Activated T-helper 1 cell treated with anti-CD3 and anti-CD28 coated beads, Interleukin-2, amount 50 U/mL, for 16 hours (primary cell): ENCODE measurements at places on chromosomes 5 and 9.

GRCh38 chr9:75504721-75505120 lies 385.8 kb upstream of the PCSK5 start:
- no peak for DNase-seq

- DNase-seq, result no peak
These were observed 32.4 kb downstream of the PCDHGC5 start for GRCh38 chr5:141521244-141521781.

- DNase-seq, result no peak
These were observed 15.2 kb downstream of the ERP44 start for GRCh38 chr9:100083448-100084127.

- no peak for DNase-seq
These were observed 30.5 kb downstream of the TGFBR1 start for GRCh38 chr9:99135456-99135855.

- no peak for DNase-seq
These were observed 2.4 kb downstream of the WDR31 start for GRCh38 chr9:113337714-113338113.

DNA sequence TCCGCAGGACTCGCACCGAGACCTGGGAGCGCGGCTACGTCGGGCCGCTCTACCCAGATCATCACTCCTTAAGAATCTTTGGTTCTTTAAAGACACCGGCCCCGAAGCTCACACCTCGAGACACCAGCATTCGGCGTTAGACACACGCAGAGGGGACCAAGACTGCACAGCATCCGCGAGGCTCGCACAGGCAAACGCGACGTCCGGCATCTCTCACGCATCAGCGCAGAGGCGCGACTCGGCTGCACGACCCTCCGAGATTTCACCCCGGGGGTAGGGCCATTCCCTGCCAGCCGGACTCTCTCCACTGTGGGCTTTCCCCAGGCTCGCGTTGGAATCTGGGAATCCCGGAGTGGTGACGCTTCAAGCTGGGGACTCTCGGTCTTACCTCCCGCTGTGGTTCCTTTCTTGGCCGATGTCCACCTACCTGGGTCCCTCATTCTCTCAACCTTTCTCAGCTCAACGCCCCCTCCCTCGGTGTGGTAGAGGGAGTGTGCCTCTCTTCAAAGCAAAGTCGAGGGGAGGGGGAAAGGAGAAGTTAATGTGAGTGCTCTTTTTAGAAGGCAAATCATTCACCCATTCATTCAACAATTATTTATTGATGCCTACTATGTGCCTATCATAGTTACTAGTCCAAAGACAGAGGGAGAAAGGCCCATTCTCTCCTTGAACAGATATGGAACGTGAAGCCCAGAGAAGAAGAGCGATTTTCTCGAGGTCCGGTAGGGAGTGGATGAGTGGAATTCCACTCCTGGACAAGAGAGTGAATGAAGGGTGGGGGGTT lies 1.3 kb upstream of the HAND1 start:
- no peak for DNase-seq

DNA sequence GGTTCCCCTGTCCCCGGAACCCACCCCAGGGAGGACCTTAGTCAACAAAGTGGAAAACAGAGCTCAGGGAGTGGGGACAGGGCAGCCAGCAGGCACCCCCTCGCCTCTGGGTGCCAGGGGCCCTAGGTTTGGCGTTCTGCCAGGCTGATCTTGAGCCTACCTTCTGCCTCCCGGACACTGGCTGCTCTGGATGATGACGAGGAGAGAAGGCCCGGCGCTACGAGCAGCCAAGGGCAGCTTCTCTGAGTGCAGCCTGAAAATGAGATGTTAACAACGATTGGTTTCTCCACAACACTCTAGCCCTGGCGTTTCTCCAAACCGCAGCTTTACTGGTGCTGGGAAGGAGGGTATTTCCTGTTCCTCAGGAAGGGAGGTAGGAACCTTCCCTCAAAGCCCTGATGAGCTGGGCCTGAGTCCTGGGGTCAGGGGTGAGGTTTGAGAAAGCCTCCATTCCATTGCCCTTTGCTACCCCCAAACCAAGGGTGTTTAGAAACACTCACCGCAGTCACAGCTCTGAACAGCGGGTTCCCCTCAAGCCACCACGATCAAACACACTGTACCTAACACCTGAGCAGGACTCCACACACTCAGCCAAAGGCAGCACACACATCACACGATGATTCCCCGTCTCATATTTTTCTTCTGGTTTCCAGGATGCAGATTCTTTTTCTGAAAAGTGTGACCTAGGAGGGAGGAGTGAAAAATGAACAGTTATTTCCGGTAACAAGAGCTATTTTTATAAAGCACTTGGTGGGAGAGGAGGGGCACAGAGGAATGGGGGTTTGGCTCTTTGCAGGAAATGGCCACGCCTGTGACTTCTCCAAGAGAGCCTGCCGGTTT lies at the start of gene STING1:
Gene STING1 (minus strand): TSS at position 709 of the 840 bp plus-strand sequence. CDS start 1,054 bp downstream, outside the sequence.
- DNase-seq, result peak; percentile 39
